ENCODE measurements at places on chromosomes 5 and 9.

DNA sequence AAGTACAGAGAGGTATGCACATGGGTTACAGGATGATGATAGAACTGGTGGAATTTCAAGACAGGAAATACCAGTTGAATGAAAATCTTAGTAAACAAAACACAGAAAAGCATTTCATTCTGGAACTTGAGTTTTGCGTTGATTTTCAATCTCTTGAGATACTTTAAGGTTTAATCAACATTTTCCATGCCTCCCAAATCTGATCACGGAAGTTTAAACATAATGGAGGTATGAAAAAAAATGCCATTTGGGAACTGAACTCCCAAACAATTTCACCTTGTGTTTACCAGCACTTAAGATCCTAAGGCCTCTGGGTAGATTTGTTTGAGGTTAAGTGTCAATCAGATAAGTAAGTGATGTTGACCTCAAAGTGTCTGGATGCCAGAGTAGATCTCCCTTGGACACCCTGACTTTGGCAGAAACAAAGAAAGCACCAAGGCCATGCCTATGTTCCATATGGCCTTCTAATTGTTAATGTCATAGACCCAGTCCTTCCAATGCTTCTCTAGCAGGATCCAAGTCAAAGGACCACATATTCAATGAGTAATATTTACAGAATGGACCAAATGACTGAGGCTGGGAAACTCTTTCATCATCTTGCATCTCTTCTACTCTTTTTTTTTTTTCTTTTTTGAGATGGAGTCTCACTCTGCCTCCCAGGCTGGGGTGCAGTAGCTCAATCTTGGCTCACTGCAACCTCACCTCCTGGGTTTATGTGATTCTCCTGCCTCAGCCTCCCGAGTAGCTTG, 216.9 kb downstream of the ARRDC3 start:
- DNase-seq = no peak

GRCh38 chr5:135952683-135953082, 2.1 kb downstream of the LECT2 start:
- no peak for DNase-seq

GRCh38 chr9:137530331-137530730, 19.9 kb downstream of the PNPLA7 start:
- no peak for DNase-seq

GRCh38 chr5:148902478-148902877, 76.1 kb downstream of the ADRB2 start:
- DNase-seq = no peak

DNA sequence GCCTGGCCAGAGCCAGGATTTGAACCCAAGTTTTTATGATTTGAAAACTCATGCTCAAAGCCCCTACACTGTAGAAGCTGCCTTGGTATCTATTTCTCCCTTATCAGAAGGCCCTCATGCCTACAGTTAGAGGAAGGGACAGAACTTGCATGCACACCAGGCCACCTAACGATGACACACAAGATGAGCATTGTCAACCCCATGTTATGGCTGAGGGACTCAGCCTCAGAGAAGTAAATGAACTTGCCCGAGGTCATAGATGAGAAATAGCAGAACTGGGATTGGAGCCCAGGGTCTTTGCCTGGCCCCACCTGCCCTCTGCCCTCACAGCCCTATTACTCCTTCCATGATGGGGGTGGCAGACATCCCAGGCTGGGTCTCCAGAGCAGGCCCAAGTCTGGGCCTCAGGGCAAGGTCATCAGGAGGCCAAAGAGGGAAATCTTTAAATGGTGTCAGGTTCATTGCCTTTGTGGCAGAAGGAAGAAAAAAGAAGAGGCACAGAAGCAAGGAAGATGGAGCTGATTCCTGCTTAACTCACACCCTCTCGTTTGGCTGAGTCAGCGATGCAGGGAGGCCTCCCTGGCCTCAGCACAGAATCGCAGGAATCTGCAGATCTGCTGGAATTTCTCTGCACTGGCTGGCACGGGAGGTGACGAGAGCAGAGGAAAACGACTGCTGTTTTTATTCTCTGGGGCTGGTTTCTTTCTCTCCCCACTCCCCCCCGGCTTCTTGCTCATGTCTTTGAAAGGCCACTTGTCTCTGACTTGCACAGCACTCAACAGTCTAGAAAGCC, 20.6 kb upstream of the CRB2 start:
- no peak for DNase-seq

- DNase-seq = no peak
These were observed 6.7 kb downstream of the ANKS6 start for GRCh38 chr9:98789483-98790133.

DNA sequence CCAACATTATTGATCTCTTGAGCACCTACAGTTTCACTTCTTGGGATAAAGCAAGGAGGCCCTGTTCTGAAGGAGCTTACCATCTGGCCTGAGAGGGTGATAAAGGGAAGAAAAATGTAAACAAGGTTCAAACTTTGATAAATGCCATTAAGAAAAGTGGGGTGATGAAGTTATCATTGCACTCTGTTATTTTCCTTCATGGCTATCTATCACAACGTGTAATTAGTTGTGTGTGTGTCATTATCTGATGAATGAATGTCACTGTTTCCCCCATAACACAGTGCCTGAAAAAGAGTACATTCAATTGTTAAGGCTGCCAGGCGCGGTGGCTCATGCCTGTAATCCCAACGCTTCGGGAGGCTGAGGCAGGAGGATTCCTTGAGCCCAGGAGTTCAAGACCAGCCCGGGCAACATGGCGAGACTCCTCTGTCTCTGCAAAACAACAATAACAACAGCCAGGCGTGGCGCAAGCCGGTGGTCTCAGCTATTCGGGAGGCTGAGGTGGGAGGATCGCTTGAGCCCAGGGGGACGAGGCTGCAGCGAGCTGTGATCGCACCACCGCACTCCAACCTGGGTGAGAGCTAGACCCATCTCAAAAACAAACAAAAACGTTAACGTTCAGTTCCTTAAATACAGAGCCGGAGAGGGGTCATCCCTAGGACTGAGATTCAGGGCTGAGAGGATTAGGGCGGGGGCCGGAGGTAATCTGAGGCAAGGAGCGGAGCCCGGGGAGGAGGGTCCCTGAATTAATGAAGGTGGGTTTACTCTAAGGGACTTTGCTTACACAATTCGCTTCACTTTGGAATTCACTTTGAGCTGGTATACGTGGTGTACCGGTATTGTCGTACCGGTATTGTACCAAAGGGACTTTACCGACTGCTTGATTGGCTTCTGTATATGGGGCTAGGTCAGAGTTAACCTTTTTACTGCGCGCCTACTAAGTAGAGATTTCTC, 917 bp downstream of the NHP2 start:
- no peak for DNase-seq

Measured in activated gamma-delta T cell treated with anti-CD3 and anti-CD28 coated beads, Interleukin-2, amount 50 U/mL, for 16 hours (primary cell).